ENCODE measurements at places on chromosomes 2 and 18. TPM values are rescaled to one million over a fixed set of nuclear protein-coding genes. Genes with fewer than 3 reads are reported as not detected.

Gene PROM2
- 0.32 TPM for polyA plus RNA-seq

Gene CERKL
- not detected for polyA plus RNA-seq

Gene SLC25A52
- polyA plus RNA-seq: 0.78 TPM

Gene STPG4
- polyA plus RNA-seq: 0.03 TPM

Gene KLHL41
- 3,023 TPM for polyA plus RNA-seq

Gene KLHL14
- not detected for polyA plus RNA-seq

Gene PHOSPHO2
- 1.6 TPM for polyA plus RNA-seq

Gene AQP12A
- not detected for polyA plus RNA-seq

Gene RNASEH1
- 21.1 TPM for polyA plus RNA-seq

Gene KCNK3
- 2.3 TPM for polyA plus RNA-seq

Gene ATOH8
- 48.7 TPM for polyA plus RNA-seq

Gene SPEG
- polyA plus RNA-seq: 190 TPM

Gene SCN9A
- polyA plus RNA-seq: 0.10 TPM

Gene ACADL
- polyA plus RNA-seq: 1.1 TPM

Gene VSNL1
- 0.52 TPM for polyA plus RNA-seq

Gene WNT6
- 0.20 TPM for polyA plus RNA-seq

Gene CD207
- polyA plus RNA-seq: 0.13 TPM

Gene RNU2-63P
- polyA plus RNA-seq: not detected

Gene KCNG2
- polyA plus RNA-seq: 0.04 TPM

Gene CHRNA1
- 31.7 TPM for polyA plus RNA-seq

Gene LGALSL
- 3.6 TPM for polyA plus RNA-seq

Gene COA5
- polyA plus RNA-seq: 35.2 TPM

Gene NR4A2
- polyA plus RNA-seq: 1.4 TPM

Gene MAP4K4
- 20.1 TPM for polyA plus RNA-seq

Gene FEV
- polyA plus RNA-seq: not detected

Gene GRP
- polyA plus RNA-seq: not detected

Gene MC4R
- polyA plus RNA-seq: not detected

Gene MBD1
- 52.6 TPM for polyA plus RNA-seq

Gene TBC1D8
- polyA plus RNA-seq: 11.3 TPM

Gene LAMA3
- polyA plus RNA-seq: 0.62 TPM

Gene AP1S3
- polyA plus RNA-seq: not detected

Gene BARD1
- polyA plus RNA-seq: 1.4 TPM

Gene CFC1
- not detected for polyA plus RNA-seq

Gene LONRF2
- polyA plus RNA-seq: 0.65 TPM

Gene CCBE1
- polyA plus RNA-seq: 0.01 TPM
